ENCODE measurements at places on chromosomes 1 and 21.

GRCh38 chr1:4713669-4714068, 59.3 kb downstream of the AJAP1 start:
- no peak for DNase-seq

GRCh38 chr1:245133995-245134715, 20.6 kb upstream of the KIF26B start:
- no peak for DNase-seq

- peak; percentile 85 for DNase-seq
Observed at GRCh38 chr1:235077571-235078479, 50.8 kb downstream of the TOMM20 start.

GRCh38 chr1:206723805-206724472, 39.2 kb downstream of the MAPKAPK2 start:
- DNase-seq = no peak

- no peak for DNase-seq
Observed at GRCh38 chr1:178275049-178275448, 181.1 kb downstream of the RASAL2 start.

- DNase-seq = no peak
Observed at GRCh38 chr21:25039461-25040380, 567.6 kb downstream of the MRPL39 start.
